Inflammatory macrophage (primary cell): ENCODE measurements at places on chromosomes 3 and 15.
A peak's percentile ranks its signal among the peaks of the same experiment; 100 is the strongest.

DNA sequence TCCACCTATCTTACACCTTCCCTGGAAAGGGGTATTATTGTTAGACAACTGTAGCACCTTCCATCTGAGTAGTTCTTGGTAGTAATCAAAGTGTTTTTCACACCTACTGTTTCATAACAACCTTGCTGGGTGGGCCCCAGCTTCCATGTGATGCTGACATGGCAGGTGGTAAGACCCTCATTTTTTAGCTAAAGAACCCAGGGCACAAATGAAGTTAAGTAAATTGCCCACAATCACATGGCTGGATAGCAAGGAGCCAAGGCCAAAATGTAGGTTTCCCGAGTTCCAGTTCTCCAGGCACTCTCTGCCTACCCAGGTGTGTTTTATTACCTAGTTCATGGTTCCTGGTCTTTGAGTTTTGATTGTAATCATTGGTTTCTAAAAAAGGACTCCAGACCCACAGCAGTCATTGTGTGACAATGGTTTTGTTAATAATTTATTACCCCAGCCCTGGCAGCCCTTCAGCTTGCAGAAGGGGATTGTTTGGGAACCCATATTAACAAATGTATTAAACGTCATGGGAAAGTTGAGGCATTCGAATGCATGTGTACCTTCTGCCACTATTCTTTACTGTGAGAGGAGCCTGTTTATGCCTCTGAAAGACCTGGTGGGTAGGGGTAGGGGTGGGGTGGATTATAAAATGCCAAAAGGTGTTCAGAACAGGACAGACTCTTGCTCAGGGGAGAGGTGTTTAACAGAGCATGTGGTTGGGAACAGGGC is 222.2 kb upstream of the BHLHE40 start:
- DNase-seq: no peak

- DNase-seq: peak; percentile 99
These were observed 72.6 kb downstream of the MYO1E start for GRCh38 chr15:59299929-59300617.

DNA sequence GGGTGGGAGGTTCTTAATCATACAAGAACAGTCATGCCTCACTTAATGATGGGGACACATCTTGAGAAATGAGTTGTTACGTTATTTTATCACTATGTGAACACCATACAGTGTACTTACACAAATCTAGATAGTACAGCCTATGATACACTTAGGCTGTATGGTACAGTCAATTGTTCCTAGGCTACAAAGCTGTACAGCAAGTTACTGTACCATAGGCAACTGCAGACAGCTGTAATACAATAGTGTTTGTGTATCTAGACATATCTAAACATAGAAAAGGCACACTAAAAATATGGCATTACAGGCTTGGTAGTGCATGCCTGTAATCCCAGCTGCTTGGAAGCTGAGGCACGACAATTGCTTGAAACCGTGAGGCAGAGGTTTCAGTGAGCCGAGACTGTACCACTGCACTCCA is 55.7 kb upstream of the PLXND1 start:
- DNase-seq: peak; percentile 54

- DNase-seq: no peak
These were observed 87.3 kb downstream of the PGPEP1L start for GRCh38 chr15:98920091-98920880.

GRCh38 chr15:25652704-25653103 is 210.4 kb downstream of the ATP10A start:
- no peak for DNase-seq

GRCh38 chr3:187870360-187871203 is 125.3 kb upstream of the BCL6 start:
- no peak for DNase-seq

DNA sequence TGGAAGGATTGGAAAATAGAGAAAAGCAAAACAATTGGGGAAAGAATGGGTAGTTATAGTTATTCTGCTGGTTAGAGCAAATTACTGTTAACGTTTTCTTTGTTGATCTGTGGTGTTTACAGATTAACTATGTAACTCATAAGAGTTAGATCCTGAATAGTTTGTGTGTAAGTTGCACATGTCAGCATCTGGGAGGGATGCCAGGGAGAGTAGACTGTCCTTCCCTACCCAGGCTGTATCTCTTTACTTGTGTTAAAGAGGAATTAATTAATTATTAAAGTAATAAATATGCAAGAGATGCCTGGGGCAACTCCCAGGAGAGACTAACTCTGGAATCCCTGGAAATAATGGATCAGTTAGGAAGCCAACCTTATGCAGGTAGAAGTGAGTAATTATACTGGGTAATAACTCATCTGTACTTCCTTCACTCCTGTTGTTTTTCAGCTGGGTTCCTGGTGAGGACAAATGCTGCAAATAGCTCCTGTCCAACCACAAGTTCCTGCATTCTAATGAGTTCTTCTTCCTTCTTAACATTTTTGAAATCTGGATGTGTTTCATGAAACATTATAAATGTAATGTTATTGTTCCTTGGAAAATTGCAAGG is 18.9 kb downstream of the GHRL start:
- DNase-seq: peak; percentile 25

- DNase-seq: no peak
These were observed 99.6 kb downstream of the PGPEP1L start for GRCh38 chr15:98907927-98908471.

GRCh38 chr15:69595009-69595791 is 142.6 kb downstream of the RPLP1 start:
- DNase-seq: peak; percentile 81

- no peak for DNase-seq
These were observed 304.4 kb downstream of the DOCK3 start for GRCh38 chr3:50978991-50979667.

- no peak for DNase-seq
These were observed 54.2 kb downstream of the PHLDB2 start for GRCh38 chr3:111913163-111913763.

- DNase-seq: peak; percentile 72
These were observed 49.9 kb downstream of the KY start for GRCh38 chr3:134600685-134601463.

DNA sequence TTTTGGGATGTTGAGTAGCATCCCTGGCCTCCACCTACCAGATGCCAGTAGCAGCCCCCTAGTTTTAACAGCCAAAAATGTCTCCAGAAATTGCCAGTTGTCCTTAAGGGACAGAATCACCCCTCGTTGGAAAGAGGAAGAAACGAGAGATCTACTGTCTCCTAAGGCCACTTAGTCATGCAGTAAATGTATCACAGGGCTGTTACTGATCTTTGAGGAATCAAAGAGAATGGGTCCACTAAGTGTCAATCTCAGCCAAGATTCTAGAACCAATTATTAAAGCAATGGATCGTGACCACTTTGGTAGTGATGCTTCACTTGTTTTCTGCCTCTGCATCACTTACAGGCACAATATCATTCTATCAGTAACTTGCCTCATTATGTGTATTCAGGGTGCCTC is 26.4 kb downstream of the POLG start:
- DNase-seq: peak; percentile 61

- no peak for DNase-seq
These were observed 104.0 kb downstream of the STRIT1 start for GRCh38 chr3:155189478-155189877.

DNA sequence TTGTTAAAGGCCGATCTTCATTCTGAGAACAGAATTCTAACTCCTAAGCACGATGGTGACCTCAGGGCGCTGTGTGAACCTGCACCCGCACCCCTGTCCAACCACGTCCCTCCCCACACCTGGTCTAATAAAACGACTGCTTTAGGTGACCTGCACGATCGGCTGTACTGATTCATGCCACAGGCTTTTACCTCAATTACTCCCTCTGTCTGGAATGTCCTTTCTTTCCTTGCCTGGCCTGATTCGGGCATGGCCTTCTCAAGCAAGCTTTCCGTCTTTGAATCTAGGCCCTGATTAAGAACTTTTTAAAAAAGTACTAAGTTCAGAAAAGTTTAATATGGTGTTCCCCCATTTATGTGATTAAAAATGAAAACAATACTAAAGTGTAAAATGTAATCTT is 842 bp upstream of the U2SURP start:
- DNase-seq: no peak

DNA sequence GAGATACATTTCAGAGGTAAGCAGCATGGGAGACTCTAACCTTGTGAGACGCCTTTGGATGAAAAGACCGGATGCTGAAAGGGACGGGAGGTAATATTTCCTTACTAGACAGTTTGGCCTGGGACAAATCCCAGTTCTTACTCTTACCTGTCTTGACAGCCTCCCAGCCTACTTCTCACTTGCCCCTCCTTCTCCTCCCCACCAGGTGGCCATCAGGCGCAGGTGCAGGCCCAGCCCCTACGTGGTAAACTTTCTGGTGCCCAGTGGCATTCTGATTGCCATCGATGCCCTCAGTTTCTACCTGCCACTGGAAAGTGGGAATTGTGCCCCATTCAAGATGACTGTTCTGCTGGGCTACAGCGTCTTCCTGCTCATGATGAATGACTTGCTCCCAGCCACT is 6.3 kb downstream of the HTR3D start:
- DNase-seq: no peak

DNA sequence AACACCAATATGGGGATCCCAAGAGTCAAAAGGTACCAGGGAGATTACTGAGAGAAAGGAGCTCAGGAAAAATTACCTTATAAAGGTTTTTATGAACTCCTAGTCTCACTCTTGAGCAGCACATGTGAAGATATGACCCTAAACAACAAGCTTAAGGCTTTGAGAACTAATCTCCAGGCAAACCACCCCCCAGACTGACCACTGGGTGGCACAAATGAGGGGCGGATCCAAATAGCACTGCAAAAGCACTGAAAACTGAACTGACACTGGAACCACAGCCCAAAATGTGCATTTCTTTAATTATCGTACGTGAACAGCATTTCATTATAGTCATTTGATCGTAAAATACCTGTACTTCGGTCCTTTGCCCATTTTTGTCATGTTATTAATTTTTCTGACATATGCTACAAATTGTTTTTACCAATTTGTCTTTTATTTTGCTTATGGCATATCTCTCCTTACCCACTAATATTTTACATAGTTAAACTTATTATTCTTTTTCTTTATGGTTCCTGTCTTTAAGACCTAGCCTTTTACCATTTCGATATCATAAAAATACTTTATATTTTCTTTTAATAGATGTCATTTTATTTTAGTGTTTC is 31.5 kb upstream of the TFDP2 start:
- peak; percentile 30 for DNase-seq
